Karpas-422 (cell line): ENCODE measurements at places on chromosomes 1 and 21. TPM values are rescaled to one million over a fixed set of nuclear protein-coding genes. Genes with fewer than 3 reads are reported as not detected.

The RXRG gene
- not detected in 2 replicates for total RNA-seq

The RASSF5 gene
- total RNA-seq, result 27.2 and 29.5 TPM in 2 replicates

The ADGRB2 gene
- total RNA-seq, result 9.2 and 28.5 TPM in 2 replicates

The RGS13 gene
- 176 and 462 TPM in 2 replicates for total RNA-seq

The TCEANC2 gene
- total RNA-seq, result 5.3 and 10.6 TPM in 2 replicates

The AIM2 gene
- total RNA-seq, result 1.7 and 2.1 TPM in 2 replicates

The FOXD2 gene
- total RNA-seq, result 0.07 and 0.51 TPM in 2 replicates

DNA sequence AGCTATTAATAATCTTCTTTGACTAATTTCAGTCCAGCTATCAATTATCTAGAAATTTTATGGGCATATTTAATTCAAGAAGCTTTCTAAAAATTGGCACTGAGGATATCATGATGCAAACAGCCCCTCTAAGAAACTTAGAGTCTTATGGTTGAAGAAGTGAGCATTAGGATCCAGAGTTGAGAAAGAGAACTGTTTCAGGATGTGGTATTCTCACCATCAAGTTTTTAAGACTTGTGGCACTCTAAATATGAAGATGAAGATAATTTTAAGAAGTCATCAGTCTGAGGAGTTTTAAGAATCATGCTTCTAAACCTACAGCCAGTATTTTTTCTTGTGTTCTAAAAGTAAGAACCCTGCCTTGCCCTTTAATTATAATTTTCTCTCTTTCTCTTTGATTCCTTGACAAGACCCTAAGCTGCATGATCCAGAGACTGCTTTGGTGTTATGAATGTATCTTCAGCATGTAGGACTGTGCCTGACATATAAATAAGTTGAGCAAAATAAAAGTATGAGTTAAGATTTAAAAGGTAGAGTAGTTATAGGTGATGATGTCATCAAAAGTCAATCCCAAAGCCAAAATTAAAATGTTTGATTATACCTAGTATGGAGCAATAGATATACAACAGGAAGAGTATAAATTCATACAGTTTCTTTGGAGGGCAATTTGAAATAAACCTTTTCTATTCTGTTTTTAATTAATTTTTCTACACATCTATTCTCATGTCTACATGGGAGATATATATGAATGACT lies 39.1 kb downstream of the RPS6KC1 start:
- no peak for DNase-seq

GRCh38 chr1:82143108-82143833 lies 342.5 kb downstream of the ADGRL2 start:
- no peak for DNase-seq

DNA sequence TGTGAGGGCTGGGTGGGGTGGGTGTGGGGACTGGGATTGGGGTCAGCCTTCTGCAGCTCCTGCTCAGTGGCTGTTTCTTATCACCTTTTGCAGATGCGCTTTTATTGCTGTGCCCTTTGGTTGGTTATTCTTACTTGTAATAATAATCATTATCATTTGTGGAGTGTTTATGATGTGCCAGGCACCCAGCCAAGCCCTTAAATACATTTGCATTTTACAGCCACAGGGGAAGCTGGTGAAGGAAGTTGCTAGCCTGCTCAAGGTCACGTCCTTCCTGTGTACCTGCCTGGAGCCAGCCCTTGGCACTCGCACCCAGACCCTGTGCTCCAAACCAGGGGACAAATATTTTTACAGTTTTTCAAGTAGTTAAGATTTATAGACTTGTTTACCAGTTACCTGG lies 144.0 kb downstream of the PGBD5 start:
- peak; percentile 24 for DNase-seq

DNA sequence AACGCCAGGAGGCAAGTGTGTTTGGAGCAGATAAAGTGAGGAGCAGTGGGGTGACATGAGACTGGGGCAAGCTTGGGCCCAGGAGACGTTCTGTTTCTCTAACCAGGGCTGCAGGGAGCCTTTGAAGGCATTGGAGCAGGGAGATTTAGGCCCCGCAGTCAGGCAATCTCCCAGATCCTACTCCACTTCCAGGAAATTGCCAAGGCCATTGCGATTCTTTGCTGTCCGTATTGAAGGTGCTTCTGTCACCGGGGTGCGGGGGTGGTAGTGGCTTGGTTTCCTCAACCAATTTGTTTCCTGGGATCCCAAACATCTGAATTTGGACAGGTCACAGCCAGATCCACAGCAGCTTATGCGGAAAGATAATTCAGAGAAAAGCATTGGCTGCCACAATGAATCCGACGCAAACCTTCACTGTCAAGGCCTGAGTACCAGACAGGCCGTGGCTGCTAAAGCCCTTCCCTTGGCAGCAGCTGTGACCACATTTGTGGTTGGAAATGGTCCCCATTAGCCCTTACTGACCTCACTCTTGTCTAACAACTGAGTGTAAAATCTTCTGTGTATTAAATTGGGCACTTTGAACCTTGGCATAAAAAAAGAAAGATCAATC lies 385.6 kb downstream of the PTPRU start:
- DNase-seq, result no peak

- no peak for DNase-seq
These were observed 2.1 kb upstream of the CD58 start for GRCh38 chr1:116572771-116573430.

DNA sequence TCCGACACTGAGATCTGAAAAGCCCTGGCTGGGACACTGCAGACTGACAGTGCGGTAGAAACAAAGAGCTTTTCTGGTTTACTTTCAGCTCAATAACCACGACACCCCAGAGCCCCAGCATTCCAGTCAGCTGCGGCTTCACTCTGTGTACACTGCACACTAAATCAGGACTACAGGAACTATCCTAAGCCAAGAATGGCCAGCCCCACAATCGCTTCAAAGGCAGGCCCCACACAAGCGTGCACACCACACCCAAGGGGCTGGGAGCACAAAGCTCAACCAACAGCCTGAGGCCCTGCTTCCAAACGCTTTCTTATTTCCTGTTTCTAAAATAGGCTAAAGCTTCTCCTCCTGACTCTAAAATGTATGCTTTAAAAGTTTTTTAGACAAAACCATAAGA lies 28.4 kb downstream of the URB1 start:
- no peak for DNase-seq

DNA sequence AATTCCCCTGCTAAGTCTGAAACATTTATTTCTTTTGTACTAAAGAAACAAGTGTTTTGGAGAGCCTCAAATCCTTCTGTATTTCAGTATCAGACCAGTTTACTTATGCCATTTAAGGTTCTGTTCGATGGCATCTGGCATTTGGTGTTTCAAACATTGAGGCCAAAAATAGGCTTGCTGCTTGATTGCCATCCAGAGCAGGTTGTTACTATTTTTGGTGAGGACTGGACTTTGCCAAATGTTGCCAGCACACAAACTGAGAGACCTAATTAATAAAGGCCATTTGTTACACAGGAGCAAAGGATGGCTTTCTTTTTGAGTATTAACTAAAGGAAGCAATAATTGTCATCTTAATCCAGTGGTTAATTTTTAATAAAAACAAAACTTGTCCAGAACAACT lies 26.2 kb downstream of the VPS45 start:
- no peak for DNase-seq

- DNase-seq, result no peak
These were observed 471.2 kb upstream of the RUNX1 start for GRCh38 chr21:35520302-35520701.

GRCh38 chr1:205508227-205508714 lies 3.8 kb downstream of the CDK18 start:
- no peak for DNase-seq
